RWPE2 (cell line): ENCODE measurements at places on chromosomes 3 and 15.

- DNase-seq, result no peak
These were observed 183.5 kb downstream of the RYR3 start for GRCh38 chr15:33494306-33494705.

GRCh38 chr3:135018149-135018923, 223.3 kb downstream of the EPHB1 start:
- no peak for DNase-seq

GRCh38 chr15:51706926-51707608, 25.8 kb downstream of the SCG3 start:
- no peak for DNase-seq

DNA sequence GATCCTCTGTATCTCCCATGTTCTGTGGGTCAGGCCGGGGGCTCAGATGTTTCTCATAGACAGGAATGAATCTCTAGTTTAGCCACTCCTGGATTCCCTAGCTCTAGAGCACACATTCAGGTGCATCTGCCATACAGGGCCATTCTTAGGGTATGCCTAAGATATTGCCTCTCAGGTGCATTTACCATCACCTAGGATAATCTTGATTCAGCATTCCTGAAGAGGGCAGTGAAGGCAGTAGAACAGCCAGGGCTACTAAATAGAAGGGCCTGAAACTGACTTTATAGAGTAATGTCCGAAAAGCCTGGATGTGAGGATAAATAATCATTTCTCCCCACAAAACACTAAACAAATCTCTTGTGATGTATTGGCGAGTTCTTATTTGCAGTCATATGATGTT, 882.0 kb downstream of the AGBL1 start:
- DNase-seq, result no peak
